ENCODE measurements at places on chromosomes 12 and 14.
A peak's percentile ranks its signal among the peaks of the same experiment; 100 is the strongest.

DNA sequence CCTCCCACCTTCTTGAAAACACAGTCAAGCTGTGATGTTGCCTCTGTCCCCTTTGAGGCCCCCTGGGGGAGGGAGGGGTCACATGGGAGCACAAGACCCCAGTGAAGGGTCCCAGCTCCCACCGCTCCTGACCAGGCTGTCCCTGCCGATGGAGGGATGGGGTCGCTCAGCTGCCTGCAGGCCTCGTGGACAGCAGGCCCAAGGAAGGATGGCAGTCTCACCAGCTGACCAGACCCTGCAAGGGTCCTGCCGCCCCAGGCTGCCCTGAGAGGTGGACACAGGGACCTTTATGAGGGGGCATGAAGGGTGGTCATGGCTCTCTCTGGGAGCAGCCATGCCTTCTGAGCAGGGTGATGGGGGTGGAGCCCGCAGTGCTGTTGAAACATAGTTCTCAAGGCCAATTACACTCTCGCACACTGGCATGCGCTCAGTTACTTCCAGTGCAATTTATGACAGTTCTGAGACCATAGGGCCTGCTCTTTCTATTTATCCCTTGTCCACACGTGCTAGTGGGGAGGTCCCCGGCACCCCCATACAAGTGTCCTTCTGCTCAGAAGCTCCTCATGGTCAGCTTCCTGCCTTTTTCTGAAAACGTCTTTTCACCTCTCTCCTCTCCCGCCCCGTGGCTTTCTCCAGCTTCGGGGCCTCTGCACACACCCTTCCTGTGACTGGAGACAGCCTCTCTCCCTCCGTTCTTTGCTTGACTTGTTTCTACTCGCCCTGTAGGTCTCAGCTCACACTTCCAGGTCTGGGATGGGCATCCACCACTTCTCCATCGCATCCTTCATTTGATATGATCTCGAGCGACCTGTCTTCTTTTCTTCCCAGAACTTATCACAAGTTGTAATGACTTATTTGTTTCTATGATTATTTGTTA, 313.1 kb downstream of the ADGRD1 start:
- DNase-seq = no peak

DNA sequence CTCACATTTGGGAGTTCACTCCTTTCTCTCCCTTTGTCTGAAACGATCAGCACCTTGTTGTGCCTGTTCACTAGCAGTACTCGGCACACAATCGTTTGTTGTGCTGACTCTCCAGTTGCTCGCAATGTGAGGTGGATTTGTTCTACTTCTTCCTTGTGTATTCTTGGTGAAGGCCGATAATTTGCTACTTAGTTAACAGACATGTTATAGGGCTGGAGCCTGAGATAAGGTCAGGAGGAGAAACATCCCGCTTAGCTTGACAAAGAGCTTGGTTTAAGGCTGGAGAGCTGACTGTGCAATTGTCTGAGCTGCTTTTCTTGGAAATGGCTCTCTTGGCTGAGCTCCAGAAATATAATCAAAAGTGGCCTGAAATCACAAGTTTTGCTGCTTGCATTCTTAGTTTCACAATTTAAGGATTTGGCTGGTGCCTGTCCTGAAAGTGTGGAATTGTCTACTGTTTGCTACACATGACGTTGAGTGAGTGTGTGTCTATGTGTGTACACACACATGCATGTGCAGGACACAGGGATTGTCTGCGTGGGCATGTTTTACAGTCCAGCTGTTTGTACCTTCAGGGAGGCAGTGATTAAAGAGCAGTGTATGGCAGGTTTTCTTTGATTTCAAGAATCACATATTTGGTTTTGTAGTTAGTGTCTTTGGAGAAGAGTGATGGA, 77.7 kb downstream of the ARF6 start:
- DNase-seq = peak; percentile 26

DNA sequence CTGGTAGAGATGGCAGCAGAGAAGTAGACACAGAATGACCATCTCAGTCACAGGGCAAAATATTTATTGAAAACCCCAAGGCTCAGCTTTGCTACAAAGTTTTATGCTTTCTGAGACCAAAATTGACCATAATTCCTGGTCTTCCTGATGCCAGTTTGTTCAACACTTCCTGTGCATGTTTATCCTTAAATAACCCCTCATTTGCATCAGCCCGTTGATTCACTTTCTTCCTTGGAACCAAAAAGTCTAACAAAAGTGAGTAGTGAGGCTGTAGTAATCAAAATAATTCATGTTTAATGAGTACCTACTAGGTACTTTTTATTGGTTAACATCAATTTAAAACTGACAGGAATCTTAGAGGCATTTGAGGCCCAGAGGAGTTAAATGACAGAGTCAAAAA, 51.7 kb downstream of the TRHDE start:
- no peak for DNase-seq

DNA sequence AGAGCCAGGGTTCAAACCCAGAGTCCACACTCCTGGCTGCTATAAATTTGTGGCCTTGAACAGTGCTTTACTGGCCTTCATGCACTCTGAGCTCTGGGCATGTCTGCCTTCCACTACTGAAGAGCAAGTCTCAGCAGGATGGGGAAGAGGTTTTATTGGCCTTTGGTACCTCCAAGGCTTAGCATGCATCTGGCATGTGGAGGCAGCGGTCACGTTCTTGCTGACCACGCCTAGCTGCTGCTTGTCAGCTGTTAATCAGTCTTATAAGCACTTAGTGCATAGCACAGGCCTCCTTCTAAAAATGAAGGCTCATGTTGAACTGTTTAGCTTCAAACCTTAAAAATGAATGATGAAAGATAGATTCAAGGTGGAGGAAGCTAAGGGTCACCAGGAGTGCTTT, 177.5 kb downstream of the PELI2 start:
- DNase-seq = no peak

- DNase-seq = no peak
These were observed 32.7 kb upstream of the KLRF1 start for GRCh38 chr12:9794484-9795093.

GRCh38 chr12:130988751-130989150, 35.0 kb downstream of the ADGRD1 start:
- no peak for DNase-seq

DNA sequence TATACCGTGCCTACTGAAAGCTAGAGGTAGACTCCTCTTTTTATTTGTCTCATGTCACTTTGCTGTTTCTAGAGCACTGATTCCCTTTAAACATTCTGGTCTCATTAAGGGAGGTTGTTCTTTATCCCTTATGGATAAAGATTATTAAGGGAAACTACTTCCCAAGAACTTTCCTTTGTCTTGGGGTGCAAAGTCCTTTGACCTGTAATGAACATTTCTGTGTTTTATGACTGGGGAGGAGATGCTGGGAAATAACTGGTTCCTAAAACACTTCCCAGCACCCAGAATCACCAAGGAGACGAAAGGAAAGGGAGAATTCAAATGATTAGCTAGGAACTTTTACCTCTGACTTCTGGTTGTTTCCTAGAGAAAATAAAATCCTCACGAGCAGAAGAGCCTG, 63.2 kb upstream of the ACTN1 start:
- no peak for DNase-seq

DNA sequence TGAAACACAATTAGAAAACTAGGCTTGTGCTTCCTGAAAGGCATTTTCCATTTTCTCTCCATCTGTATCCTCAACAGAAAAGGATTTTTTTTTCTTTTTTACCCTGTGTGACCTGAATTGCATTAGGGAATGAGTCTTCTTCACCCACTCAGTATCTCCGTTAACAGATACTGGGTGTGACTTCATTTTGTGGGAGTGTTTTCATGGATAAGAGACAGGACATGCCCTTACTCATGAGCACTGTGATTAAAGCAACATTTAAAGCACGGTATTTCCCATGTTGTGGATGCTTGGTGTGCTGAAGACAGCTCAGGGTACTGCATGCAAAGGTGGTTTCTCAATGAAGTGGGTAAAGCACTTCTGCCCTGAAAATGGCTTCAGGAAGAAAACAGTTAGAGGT, 1397.3 kb upstream of the TMEM132C start:
- no peak for DNase-seq

DNA sequence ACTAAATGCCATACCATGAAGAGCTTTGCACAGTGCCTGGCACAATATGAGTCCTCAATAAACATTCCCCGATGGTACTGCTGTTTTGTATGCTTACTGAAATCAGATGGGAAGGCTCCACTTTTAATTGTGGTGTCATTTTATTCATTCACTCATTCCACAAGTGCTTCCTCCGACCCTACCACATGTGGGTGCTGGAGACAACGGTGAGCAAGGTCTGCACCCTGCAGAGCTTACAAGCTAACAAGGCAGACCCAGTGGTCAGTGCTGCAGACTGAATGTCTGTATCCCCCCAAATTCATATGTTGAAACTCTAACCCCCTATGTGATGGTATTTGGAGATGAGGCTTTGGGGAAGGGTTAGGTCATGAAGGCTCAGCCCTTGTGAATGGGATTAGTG, 48.3 kb downstream of the RFX4 start:
- no peak for DNase-seq

- DNase-seq = no peak
These were observed 757.7 kb upstream of the TMEM132C start for GRCh38 chr12:127509066-127509778.

DNA sequence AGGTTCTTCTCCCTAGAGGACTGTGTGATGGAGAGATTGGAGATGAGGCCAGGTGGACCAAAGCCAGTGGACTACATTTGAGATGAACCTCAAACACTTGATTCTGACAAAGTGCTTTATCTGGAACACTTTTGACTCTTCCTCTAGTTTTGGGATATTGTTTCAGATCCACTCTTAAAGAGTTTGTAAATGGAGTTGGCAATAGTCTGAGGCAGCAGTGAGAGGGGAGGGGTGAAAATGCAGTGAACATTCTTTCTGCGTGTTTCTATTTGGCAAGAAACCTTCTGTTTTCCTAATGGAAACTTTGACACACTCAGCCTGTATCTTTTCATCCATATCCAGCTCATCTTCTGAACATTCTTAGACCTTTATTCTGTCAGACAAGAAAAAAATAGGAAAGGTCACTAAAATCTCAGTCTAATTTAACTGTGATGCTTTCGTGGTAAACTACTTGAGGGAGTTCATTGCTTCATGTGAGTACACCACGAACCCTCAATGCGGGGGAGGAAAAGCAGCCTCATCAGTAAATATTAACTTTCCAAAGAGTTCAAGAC, 57.4 kb upstream of the KCNJ8 start:
- DNase-seq = no peak

DNA sequence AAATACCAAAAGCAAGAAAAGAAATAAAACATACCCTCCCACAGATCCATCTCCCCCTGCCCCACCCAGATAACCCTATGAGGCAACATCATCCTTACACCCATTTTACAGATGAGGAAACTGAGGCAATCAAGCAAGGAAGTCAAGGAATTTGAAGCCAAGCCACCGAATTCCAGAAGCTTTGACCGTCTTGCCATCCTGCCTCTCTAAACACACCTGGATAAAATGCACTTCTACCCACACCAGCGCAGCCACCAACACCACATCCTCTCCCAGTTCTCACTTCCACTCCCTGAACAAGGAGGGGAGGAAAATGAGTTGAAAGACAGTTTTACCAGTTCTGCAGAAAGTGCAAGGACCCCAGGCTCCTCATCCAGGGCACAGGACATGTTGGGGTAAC, 13.6 kb downstream of the CMKLR1 start:
- DNase-seq = no peak

DNA sequence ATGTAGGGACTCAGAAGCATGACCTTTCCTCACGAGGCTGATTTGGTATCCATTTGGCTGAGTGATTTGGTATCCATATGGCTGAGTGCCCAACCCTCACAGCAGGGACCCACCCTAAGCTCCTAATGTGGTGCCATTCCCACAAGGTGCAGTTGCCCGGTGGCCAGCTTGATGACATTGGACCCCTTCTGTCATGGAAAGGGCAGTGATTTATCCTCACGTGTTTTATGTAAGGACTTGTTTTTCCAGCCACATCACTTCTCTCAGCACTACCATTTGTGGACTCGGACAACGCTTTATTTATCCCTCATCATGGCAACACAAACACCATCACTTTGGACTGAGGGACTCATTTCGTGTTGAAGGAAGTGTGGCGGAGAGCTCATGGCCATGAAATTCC, 8.5 kb upstream of the CDC42BPB start:
- DNase-seq = no peak

- DNase-seq = no peak
These were observed 1239.8 kb downstream of the TMEM121 start for GRCh38 chr14:106766145-106766544.

DNA sequence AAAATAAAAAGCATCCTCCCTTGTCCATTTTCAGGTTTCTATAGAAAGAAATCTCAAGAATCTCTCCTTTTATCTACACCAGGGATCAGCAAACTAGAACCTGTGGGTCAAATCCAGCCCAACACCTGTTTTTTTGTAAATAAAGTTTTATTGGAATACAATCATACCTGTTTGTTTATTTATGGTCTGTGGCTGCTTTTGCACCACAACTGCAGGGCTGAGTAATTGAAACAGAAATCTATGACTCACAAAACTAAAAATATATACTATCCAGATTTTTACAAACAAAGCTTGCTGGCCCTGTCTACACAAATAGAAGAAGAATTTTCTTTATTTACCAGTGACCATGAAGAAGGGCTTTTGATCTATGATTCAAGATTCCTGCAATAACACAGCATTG, 95.1 kb upstream of the COCH start:
- no peak for DNase-seq

DNA sequence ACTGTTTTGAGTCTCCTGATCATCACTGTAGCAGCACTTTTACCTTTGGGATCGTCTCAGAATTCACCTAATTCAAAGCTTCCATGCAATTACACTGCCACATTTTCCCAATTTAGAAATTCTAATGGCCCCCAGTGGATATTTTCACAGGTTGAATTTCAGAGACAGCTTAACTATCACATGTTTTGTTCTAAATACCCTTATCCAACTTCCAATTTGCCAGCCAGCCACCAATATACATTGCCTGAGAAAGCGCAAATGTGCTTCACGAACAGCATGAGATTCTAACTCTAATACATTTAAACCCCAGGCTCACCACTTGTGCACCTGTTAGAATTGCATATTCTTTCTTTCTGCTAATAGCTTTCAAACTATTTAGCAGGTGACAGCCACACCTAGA, 1160.9 kb upstream of the TMEM132C start:
- no peak for DNase-seq

GRCh38 chr14:100618318-100618693, 31.1 kb upstream of the BEGAIN start:
- no peak for DNase-seq

DNA sequence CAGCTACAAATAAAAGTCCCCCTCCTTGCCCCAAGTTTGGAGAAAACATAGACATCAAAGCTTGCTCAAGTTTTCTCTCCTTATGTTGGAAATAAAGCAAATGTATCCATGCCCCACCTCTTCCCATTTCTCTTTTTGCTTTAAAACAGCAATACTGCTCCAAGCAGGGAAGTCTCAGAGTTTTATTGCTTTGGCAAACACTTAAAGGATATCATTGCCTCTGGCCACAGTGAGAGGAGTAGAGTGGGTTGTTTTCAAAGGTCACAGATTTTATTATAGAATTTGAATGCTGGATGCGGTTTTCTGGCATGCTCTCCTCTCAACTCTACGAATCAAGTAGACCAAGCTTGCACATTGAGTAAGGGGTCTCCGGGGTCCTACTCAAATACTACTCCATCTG, 149.7 kb downstream of the TTC7B start:
- DNase-seq = no peak

GRCh38 chr12:2113119-2113912, 60.5 kb downstream of the CACNA1C start:
- no peak for DNase-seq
